ENCODE measurements at places on chromosomes 12 and 14.
A peak's percentile ranks its signal among the peaks of the same experiment; 100 is the strongest.

- no peak for DNase-seq
Observed at GRCh38 chr14:76486251-76486743, 110.4 kb downstream of the ESRRB start.

DNA sequence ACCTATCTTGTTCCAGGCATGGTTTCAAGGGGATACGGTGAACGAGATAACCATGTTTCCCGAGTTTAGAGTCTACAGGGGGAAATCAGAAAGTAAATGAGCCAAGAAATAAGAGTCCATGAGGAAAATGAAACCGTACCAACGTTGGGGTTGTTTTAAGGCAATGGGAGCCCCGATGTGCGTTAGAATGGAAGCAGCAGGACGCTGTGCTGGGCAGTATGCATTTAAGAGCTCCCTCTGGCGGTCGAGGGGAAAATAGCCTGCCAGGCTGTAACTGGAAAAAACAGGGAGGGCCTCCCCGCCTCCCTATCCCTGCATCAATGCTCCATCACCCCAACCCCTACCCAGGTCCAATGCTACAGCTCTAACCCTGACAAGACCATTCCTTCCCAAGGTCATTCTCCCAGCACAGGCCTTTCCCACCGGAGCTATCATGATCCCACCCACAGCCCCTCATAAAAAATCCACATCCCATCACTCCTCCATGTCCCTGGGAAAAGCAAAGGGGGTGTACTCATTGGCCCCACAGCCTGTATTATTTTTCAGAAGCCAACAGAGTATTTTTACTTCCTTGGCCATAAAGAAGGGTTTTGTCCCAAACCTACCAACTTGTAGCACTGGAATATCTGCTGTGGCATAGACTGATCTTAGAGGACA is 226.3 kb upstream of the NOS1 start:
- peak; percentile 23 for DNase-seq

GRCh38 chr14:68460541-68460940 is 332.3 kb downstream of the ZFP36L1 start:
- no peak for DNase-seq

DNA sequence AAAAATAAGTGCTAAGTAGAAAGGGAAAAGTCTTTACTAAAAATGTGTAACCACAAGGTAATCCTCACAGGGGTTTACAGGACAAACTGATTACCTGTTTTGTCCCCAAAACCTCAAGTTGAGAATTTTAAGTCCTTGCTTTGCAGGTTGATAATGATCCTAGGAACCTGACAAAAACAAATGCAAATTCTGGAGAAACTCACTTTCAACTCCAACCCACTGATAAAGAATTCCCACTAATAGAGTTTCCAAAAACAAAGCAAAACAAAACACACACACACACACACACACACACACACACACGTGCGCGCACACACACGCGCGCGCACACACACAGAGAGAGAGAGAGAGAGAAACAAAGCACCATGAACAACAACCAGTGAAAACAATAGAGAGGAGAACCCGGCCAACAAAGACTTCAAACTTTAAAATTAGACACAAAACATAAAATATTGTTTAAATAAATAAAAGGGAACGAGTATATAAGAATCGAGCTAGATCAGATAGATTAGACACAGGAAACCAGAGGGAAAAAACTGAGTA is 187.0 kb upstream of the FOXN3 start:
- DNase-seq: no peak

DNA sequence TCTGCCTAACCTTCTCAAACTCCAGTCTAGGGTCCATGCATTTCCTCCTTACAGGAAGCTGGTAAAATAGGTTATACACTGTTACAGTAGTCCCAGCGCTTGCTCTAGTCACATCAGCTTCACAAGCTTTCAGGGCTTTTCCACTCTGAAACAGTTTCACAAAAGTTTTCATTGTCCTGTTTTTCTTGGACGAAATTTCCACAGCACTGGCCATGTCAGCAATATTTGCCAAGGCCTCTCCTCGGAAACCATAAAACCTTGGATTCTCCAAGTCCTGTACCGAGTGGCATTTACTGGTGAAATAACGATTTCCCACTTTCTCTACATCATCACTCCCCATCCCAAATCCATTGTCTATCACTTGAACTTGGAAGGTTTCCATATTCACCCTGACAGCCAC is 2.1 kb downstream of the MLH3 start:
- no peak for DNase-seq

DNA sequence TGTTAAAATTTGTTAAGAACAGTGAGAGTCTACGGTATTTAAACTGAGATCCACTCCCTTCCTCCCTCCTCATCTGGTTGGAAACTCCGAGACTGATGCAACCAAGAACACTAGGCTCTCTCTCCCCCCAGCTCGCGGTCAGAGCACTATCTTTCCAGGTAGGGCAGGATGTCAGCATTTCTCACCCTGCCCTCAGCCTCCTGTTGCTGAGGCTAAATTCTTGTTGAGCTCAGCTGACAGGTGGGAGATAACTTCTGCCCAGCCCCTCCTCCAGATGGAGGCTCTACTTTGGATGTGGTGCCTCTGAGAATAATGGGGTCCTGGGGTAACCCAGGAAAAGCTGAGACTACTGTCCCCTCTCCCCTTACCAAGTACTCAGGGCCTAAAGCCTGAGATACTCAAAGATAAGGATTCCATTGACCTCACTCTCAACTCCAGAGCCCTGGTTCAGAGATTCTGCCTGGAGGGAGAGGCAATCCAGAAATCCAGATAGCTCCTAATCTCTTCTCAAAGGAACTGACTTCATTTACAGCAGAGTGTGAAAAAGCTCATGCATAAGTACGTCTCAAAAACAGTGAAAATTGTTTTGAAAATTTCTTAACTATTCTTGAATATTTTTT is 110.1 kb downstream of the EML5 start:
- DNase-seq: no peak

DNA sequence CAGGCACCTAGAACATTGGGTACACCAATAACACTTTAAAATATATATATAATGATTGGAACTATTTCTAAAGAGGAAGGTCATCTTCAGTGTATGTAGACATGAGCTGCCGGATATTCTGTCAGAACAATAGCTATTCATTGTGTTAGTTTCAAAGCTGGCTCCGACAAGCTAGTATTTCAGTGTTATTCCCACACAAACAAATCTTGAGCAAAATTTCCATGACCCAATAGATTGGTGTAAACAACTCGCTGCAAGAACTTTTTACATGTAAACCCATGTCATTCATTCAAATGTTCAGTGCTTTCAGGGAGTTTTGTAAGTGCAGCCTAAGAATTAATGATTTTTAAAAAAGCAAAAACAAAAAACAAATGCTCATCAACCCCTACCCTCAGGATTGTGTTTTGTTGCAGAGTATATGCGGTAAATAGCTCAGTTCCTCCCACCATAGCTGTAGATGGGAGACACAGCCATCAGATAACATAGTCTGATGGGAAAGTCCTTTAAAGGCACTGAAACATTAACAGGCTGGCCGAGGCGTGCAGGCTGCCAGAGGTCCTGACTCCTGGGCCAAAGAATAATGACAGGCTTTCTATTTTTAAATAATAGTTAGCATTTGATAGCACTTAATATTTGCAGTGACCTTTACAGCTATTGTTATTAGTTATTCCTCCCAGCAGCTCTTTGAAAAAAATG is 150.3 kb upstream of the ARHGAP5 start:
- DNase-seq: peak; percentile 59

GRCh38 chr12:117646520-117646919 is 285.1 kb upstream of the NOS1 start:
- DNase-seq: no peak

- no peak for DNase-seq
Observed at GRCh38 chr14:58668848-58669480, 31.2 kb downstream of the DACT1 start.

- DNase-seq: no peak
Observed at GRCh38 chr14:92863286-92864080, 59.5 kb upstream of the CHGA start.

DNA sequence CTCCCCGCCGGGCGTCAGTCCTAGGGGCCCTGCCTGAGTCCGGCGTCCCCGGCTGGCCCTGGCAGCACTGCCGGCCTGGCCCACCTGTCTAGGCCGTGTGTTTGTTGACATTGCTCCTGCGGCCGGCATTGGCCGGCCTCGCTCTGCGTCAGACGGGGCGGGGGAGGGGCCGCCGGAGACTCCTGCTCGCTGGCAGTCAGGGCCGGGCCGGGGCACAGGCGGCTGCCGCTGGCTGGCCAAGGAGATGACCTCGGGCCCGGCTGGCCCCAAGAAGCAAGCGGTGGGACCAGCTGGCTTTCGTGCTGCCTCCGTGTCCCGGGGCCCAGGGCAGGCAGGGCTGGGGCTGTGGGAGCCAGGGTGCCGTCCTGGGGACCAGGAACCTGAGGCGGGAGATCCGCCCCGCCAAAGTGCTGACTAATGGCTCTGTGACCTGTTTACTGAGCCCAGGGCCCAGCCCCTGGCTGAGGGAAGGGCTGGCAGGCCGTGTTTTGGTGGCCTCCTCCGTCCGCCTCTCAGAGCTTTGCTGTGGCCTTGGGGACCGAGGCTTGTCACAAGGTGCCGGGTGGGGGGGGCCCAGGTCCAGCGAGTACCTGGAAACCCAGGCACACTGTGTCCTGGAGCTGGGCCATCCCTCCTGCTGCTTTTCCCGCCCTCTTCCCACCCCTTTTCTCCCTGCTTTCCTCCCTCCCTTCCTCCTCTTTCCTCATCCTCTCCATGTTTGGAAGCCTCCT is 1.8 kb downstream of the ULK1 start:
- DNase-seq: peak; percentile 93

DNA sequence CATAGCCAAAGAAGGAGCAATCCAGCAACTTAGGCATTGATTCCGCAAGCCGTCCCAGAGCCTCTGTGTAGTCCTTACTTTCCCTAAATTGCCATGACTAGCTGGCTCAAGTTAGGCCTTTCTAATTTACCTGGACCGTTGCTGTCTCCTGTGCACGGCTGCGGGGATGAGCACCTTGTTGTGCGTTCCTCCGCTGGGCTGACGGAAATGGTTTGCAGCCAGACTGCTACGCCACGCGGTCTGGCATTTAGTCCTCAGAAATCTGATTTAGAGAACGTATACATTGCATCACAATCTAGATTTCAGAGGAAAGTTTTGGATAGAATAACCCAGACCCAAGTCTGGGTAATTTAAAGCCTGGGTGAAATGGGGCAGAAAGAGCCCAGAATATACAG is 133.2 kb upstream of the ARHGAP5 start:
- no peak for DNase-seq

DNA sequence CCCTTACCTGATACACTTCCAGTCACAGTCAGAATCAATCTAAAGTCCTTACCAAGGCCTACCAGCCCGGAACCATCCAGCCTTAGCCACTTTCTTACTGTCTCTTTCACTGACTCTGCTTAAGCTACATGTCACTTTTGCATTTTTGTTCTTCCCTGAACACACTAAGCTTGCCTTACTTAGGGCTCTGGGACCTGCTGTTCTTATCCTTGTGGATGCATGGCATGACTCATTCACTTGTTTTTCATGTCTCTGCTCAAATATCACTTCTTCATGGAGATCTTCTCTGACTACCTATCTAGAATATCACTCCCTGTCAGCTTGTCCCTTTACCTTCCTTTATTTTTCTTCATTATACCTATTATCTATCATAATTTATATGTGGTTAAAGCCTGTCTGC is 65.6 kb upstream of the ZDHHC17 start:
- no peak for DNase-seq

DNA sequence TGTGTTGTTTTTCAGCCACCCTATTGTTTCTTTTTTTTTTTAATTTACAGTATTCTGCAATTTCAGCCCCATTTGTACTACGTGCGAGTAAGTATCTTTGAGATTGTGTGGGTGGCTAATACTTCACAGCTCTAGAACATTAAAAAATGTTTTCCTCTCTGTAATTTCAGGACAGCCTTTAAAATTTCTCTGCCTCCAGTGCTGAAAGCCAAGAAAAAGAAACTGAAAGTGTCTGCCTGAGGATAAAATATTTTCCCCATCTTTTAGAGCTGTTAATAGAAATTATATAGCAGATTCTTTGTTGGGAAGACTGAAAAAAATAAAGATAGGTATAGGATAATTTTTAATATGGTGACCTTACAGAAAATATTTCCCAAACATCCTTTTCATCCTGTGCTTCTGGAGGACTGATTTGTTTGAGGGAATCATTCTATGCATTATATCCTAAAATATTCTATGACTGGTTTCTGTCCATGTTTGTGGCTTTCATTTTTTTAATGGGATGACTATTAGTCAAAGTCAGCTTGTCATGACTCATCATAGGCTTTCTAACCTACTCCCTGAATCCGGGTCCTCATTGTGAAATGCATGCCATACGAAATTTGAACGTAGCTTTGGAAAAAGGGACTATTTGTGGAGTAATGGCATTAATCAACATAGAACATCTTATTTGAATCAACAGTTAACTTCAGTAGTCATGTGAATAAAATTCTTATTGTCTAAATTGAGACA is 10.8 kb upstream of the TCTN2 start:
- DNase-seq: peak; percentile 90

- peak; percentile 10 for DNase-seq
Observed at GRCh38 chr14:30015489-30015888, 87.8 kb upstream of the PRKD1 start.

DNA sequence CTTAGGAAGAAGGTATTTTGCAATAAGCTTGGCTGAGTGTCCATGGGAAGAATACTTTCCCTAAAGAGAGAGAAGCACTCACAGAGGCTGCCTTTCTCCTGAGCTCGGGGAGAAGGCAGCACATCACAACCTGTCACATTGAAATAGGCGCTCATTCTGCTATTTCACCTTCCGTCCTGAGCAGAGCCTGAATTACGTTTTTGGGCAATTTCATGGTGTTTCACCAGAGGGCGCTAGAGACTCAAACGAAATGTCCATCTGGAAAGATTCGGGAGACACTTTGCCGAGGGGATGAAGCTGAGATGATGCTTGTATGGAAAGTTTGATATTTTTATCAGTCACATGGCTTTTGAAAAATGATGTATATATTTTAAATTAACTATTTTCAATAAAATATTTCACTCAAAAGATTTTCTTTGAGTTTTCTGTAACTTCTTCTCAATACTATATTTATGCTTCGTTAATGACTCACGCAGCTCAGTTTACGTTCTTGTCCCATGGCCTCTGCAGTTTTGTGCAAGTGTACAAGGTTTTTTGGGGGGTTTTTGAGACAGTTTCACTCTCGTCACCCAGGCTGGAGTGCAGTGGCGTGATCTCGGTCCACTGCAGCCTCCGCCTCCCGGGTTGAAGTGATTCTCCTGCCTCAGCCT is 17.4 kb upstream of the B4GALNT3 start:
- DNase-seq: peak; percentile 64

- DNase-seq: no peak
Observed at GRCh38 chr12:50706606-50707005, 57.3 kb upstream of the ATF1 start.

DNA sequence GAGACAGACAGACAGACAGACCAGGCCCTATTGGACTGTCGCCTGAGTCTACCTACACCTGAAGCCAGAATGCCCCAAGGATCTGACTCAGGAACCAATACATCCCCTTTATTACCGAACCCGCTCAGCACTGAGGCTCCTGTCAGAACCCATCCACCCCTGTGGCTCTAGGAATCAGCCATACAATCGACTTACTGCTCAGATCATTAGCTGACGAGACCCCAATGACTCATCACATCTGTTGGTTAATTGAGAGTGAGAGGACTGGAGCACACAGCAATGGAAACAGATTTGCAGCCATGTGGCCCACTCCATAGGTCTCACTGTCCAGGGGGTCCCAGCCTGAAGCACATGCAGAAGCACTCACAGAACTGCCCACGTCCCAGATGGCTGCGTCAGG is 15.2 kb downstream of the ITPK1 start:
- no peak for DNase-seq

GRCh38 chr14:35369701-35370191 is 34.8 kb downstream of the NFKBIA start:
- DNase-seq: no peak
